ENCODE measurements at places on chromosomes 2 and 18. TPM values are rescaled to one million over a fixed set of nuclear protein-coding genes. Genes with fewer than 3 reads are reported as not detected.

GRCh38 chr2:178871536-178871935 is 64.3 kb upstream of the TTN start:
- H3K4me1 ChIP-seq = peaks cover 10% of the 10 kb centered on the region
- H3K27ac ChIP-seq = no peak overlapping the region
- H3K36me3 ChIP-seq = 0 out of 2 replicates have a peak, but pooled peaks cover 3% of the 10 kb centered on the region
- no peak overlapping the region for H3K4me3 ChIP-seq

CNTNAP5 gene
- total RNA-seq = 0.49 TPM

GRCh38 chr2:28522481-28522880 is 26.6 kb downstream of the PLB1 start:
- no peak for DNase-seq
- no peak overlapping the region for H3K4me3 ChIP-seq
- no peak overlapping the region for H3K27ac ChIP-seq
- H3K36me3 ChIP-seq = no peaks in the 10 kb centered on the region
- no peaks in the 10 kb centered on the region for H3K4me1 ChIP-seq

GRCh38 chr18:74946646-74947375 is 262.1 kb downstream of the PTGR3 start:
- DNase-seq = no peak
- H3K4me3 ChIP-seq = no peak overlapping the region
- H3K4me1 ChIP-seq = peaks cover 51% of the 10 kb centered on the region
- H3K27ac ChIP-seq = no peak overlapping the region
- H3K36me3 ChIP-seq = no peaks in the 10 kb centered on the region
- H3K27me3 ChIP-seq = no peaks in the 10 kb centered on the region

GRCh38 chr2:16639431-16639830 is 26.2 kb downstream of the CYRIA start:
- H3K36me3 ChIP-seq = no peaks in the 10 kb centered on the region
- DNase-seq = no peak
- no peak overlapping the region for H3K4me3 ChIP-seq
- H3K27me3 ChIP-seq = no peaks in the 10 kb centered on the region

- H3K27me3 ChIP-seq = no peaks in the 10 kb centered on the region
- H3K27ac ChIP-seq = peak overlapping the region; percentile 52
- H3K4me1 ChIP-seq = peaks cover 19% of the 10 kb centered on the region
- H3K36me3 ChIP-seq = no peaks in the 10 kb centered on the region
- DNase-seq = no peak
These were observed 115.1 kb downstream of the DTNB start for GRCh38 chr2:25558262-25558661.

GPR55 gene
- not detected for total RNA-seq

DNA sequence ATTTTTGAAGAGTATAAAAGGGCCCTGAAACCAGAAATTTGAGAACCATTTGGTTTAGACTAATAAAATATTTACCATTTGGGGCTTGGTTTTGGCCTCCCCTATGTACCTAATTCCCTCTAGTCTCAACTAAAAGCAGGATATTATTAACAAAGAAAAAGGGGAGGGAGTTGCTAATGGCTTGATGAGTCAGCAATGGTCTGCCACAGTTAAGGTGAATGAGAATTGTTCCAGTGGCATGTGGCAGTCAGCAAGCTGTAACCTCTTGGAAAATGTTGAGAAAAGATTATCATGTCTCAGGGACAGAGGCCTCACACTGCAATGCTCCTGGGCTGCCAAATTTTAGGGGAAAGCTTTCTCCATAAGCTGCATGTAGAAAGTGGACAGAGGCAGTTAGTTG is 20.1 kb upstream of the SLC39A10 start:
- H3K27ac ChIP-seq = no peak overlapping the region
- no peak overlapping the region for H3K4me3 ChIP-seq
- H3K4me1 ChIP-seq = peaks cover 2% of the 10 kb centered on the region
- DNase-seq = no peak
- H3K27me3 ChIP-seq = no peaks in the 10 kb centered on the region
- peaks cover 4% of the 10 kb centered on the region for H3K36me3 ChIP-seq

DNA sequence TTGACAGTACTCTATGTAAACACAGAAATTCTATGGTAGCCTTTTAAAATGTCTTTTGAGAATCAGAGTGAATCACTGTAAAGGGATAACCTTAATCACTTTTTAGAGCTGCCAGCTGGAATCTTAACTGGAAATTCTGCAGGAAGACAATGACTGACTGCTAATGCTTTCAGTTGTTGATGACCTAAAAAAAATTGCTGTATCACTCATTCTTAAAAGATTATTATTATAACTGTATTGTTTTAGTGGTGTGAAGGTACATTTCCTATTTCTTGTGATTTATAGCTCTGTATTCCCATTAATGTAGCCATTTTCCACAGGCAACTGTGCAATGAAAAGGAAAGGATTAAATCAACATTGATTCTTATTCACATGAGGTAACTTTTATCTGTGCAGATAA is 260.5 kb downstream of the CALCRL start:
- no peaks in the 10 kb centered on the region for H3K4me1 ChIP-seq
- no peak overlapping the region for H3K4me3 ChIP-seq
- DNase-seq = no peak
- H3K36me3 ChIP-seq = no peaks in the 10 kb centered on the region
- no peaks in the 10 kb centered on the region for H3K27me3 ChIP-seq
- H3K27ac ChIP-seq = no peak overlapping the region

ARID5A gene
- 7.1 TPM for total RNA-seq

Measured in GM23338 (cell line).